Adipocyte (in vitro differentiated cells): ENCODE measurements at places on chromosomes 5 and 9.

GRCh38 chr5:172410662-172411483, 43.5 kb downstream of the SH3PXD2B start:
- peak; percentile 78 for DNase-seq

- no peak for DNase-seq
Measured at GRCh38 chr5:2898661-2899060, 147.2 kb upstream of the IRX2 start.

DNA sequence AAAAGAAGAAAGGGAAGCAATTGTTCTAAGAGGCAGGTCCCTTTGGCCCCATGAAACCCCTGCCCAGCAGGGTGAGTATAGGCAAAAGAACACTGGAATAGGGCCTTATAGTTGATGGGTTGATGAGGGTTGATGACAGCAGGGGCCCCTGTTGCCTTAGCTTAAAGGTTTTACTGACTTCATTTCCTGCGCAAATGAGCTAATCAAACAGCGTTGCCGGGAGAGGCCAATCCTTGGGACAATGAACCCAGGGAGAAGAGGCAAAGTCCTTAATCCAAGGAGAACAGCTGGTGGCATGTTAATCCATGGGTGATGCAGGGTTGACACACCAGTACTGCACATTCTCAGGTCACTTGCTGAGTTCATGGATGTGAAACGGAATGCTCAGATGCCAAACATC, 22.0 kb upstream of the EPB41L4B start:
- DNase-seq = no peak

- DNase-seq = peak; percentile 77
Measured at GRCh38 chr9:89154651-89155336, 23.8 kb downstream of the SHC3 start.

- DNase-seq = no peak
Measured at GRCh38 chr5:64865662-64866061, 96.9 kb downstream of the CWC27 start.

DNA sequence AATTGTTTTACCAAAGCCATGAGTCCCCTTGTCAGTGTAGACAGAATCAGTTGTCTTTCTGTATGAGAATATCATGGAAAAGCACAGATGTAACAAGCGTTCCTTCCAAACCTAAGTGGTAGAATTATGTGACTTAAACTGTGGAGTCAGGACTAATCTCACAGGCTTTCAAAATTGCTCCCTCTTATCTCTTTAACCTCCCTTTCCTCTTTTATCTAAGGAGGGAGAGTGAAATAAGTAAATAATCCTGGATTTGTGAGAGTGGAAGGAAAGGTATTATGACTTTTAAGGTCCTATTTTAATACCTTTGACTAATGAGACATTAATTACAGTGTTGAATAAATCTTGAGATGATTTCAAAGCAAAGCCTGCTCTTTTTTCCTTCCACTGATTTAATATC, 52.4 kb upstream of the LIFR start:
- DNase-seq = no peak

- DNase-seq = no peak
Measured at GRCh38 chr5:17326600-17327037, 109.2 kb downstream of the BASP1 start.

DNA sequence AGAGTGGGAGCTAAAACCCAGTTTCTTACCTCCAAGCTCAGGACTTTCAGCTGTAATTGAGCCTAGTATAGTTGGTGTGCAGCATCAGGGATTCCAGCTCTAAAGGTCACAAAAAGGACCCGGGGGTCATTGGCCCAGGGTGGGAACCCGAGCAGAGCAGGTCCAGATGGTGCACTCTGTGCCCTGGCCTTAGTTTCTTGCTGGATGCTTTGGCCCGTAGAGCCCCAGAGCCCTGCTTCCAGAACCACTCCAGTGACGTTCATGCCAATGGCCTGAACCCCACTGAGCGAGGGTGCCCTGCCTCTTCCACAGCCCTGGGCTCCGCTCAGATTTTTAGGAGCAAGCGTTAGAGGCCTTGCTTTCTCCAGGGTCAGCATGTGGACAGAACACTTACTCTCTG, 8.2 kb downstream of the SLC22A5 start:
- no peak for DNase-seq

DNA sequence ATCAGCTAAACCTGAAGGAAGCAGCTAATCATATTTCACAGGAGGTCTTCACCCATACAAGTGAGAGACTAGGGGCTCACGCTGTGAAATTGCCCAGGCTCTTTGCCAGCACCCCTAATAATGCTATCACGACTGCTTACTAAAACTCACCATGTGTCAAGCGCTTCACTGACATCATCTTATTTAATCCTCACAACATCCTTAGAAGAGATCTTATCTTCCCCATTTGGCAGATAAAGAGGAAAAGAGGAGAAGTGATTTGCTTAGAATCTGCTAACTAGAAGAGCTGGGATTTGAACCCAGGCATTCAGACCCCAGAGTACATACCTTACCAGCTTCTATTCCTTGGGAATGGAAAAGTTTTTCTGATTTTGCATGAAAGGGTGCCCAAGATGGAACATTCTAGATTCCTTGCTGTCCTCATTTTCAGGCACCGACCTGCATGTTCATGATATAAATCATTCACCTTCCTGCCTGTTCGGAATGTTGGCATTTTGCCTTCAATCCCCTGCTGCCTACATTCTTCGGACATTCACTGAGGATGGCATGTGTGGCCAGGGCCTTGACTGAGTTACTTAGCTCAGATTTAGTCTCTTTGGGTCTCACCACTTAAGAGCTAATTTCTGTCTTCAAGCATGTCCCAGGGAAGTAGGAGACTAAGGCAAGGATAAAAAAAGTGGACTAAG, 88.1 kb downstream of the SH3TC2 start:
- DNase-seq = no peak

- DNase-seq = no peak
Measured at GRCh38 chr5:127423173-127423798, 94.2 kb upstream of the PRRC1 start.

GRCh38 chr5:102807878-102808502, 52.9 kb downstream of the PAM start:
- no peak for DNase-seq

DNA sequence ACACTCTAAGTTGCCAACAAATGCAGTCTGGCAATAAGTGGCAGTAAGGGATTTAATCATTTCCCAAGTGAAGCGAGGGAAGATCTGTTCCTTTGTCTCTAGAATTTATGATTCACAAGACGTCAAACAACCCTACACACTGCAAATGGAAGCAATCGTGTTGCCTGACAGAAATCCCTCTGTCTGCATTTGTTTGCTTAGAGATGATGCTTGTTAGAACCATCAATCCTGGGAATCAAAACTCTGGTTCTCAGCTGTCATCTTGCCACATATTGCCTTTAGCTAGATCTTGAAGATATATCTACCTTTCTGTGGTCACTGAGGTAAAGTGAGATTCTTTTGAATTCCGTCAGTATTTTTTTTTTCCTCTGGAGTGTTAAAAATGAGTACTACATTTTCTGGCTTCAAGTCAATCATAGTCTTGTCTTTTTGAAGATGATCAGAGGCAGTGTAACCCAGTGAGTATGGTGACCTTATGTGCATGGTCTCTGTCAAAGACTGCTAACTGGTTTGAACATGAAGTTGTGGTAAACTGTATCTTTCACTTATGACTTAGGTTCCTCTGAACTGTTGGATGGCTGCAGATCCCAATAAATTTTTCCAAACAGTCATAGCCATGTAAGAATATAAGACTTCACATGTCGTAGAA, 106.4 kb upstream of the STARD4 start:
- DNase-seq = no peak

GRCh38 chr5:179254638-179255271, 90.5 kb downstream of the ADAMTS2 start:
- no peak for DNase-seq

GRCh38 chr5:112165897-112166737, 253.0 kb downstream of the EPB41L4A start:
- DNase-seq = no peak

DNA sequence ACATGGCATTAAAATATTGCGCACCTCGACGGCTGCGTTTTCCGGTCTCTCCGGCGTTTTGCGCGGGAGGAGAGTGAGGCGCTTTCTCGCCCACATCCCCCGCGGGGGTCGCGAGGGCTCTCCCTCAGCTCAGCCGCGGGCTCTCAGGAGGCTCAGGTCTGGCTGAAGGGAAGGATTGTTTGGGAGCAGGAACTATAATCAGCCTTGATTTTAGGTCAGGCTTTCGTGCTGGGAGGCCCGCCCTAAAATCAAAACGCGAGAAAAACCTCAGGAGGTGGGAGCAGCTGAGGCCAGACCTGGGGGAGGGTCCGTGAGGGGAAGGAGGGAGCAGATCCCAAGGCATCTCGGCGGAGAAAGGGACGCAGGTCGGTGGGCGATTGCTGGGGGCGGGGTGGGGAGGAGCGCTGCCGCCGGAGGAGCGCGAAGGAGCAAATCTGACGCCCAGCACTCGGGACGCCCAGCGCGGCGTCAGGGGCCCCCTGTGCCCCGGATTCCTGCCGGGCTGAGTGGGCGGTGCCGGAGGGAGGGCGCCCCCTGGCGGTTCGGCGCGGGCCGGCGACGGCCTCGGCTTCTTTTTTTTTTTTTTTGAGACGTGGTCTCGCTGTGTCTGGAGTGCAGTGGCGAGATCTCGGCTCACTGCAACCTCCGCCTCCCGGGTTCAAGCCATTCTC, 18.7 kb upstream of the RNF130 start:
- DNase-seq = peak; percentile 90

DNA sequence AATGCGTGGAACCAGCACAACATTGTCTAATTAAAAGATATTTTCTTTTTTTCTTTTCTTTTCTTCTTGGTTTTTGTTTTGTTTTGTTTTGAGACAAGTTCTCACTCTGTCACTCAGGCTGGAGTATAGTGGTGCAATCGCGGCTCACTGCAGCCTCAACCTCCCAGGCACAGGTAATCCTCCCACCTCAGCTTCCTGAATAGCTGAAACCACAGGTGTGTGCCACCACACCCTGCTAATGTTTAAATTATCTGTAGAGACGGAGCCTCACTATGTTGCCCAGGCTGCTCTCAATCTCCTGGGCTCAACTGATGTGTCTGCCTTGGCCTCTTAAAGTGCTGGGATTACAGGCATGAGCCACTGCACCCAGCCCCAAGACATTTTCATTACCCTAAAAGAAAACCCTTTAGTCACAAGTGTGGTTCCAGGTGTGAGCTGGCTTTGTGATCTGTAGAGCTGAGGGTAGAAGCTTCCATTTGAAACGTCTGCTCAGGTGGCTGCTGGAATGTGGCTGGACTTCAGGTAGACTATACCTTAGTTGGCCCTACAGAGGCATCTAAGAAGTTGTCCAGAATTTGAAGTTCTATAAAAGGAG, 19.1 kb upstream of the NEK6 start:
- DNase-seq = no peak

DNA sequence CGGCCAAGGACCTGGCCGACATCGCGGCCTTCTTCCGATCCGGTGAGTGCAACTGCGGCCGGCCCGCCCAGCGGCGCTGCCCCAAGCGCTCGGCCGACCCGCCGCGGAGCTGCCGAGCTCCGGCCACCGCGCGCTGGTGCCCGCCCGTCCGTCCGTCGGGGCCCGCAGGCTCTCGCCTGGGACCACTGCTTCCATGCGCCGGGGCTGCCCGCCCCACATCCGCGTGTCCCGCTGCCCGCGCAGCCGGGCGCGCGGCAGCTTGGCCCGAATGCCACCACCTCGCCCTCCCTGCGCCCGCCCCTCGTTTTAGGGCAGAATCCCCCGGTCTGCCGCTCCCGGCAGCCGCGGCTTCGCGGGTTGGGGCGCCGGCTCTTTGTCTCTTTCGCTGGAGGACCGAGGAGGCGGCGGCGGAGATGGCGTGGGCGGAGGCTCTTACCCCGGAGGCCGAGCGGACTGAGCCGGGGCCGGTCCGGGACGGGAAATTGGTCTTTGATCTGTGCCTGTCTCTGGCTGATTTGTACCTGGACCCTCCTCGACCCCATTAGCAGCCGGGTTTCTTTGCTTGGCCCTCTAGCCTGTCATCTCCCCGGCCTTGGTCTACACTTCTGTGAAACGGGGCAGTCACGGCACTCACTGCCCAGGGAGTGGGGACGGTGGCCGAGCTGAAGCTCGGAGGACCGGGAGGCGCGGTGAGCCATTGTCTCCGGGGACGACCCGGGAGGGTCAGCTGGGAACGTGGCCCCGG, 871 bp downstream of the TRIO start:
- peak; percentile 70 for DNase-seq

GRCh38 chr5:93756372-93756771, 15.0 kb upstream of the POU5F2 start:
- no peak for DNase-seq

GRCh38 chr9:3962971-3963642, 336.8 kb downstream of the GLIS3 start:
- DNase-seq = peak; percentile 60

DNA sequence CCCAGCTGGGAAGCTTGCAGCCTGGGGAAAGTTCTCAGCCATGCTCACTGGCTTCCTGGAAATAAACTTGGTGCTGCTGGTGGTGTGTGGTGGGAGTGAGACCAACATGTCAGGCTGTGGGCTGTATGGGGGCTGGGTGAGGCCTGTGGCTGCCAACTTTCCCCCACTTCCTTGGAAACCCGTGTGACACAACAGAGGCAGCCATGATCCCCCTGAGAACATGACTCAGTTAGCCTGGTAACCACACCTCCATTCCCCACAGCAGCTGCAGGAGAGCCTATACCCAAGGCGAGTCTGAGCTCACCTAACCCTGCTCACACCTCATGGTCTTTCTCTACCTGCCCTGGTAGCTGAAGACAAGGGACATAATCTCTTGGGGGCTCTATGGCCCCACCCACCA, 72.7 kb upstream of the RGMB start:
- no peak for DNase-seq

GRCh38 chr5:65482736-65483545, 1.2 kb upstream of the ADAMTS6 start:
- peak; percentile 80 for DNase-seq

DNA sequence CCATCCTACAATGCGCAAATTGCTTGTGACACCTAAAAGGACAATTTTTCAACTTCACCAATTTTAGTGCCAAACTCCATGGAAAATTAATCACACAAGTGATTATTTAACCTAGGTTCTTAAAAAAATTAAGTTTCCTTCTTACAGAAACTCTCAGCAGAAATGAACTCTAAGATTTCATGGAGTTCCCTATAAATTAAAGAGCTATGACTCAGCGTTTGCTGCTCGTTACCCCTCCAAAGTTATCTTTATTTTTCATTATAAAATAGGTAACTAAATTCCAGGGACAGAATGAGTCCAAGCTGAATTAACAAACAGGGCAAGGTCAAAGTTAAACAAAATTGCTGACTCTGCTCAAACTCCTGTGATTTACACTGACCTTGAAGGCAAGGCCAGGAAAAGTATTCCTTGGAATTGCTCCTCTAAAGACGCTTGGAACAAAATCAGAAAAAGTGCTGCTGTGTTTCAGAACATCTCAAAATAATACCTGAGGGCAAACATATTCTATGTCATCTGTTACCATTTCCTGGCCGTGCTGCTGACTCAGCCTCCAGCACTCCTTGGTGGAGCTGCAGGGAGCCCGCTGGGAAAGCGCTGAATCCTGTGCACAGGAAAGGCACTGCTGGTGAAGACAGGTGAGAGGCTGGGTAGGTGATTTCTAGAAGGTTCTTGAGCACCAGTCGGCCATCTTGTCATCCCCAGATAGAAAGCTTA, 2.5 kb upstream of the CMBL start:
- peak; percentile 71 for DNase-seq
